Stimulated activated CD8-positive, alpha-beta memory T cell treated with anti-CD3 and anti-CD28 coated beads, Interleukin-4, amount 100 ng/mL, for 1 hour (primary cell): ENCODE measurements at places on chromosomes 7 and 10.

DNA sequence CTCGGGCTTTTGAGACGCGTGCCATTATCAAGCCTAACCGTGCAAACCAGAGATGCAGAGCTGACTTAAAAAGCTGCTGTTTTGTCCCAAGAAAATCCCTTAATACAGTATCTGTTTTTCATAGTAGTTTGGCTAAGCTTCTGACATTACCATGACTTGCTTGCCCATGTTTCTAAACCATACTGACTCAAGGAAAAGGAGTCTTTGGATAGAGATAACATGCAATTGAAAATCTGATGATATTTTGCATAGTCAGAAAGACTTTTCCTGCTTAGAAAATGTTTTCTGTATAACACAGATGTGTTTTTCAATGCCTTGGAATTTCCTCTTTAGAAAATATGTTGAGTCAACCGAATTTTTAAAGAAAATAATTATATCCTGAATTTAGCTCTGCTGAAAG is 21.5 kb upstream of the AKR1E2 start:
- DNase-seq: no peak

- no peak for DNase-seq
Observed at GRCh38 chr10:78576276-78576675, 492.5 kb upstream of the ZMIZ1 start.

GRCh38 chr7:130938661-130939060 is 204.7 kb upstream of the KLF14 start:
- DNase-seq: no peak

DNA sequence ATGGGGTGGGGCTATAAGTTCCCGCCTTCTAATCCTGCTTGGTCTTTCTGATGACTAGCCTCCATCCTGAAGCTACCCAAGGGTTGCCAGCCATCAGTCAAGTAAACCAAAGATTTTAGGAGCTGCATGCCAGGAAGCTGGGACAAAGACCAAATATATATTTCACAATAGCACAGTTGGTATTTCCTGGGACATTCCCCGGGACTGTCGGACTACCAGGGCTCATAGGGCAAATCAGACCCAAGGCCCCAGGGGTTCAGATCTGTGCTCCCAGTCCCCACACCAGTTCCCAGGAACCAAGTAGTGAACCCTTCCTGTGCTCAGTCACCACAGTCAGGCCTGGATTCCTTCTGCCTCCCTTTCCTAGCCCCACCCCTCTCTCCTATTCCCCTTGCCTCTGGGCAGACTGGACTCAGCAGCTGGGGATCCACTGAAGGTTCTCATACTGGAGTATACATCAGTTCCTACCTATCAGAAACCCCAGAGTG is 5.7 kb upstream of the CXCL12 start:
- no peak for DNase-seq

GRCh38 chr7:128947854-128948253 is 10.1 kb downstream of the IRF5 start:
- no peak for DNase-seq

DNA sequence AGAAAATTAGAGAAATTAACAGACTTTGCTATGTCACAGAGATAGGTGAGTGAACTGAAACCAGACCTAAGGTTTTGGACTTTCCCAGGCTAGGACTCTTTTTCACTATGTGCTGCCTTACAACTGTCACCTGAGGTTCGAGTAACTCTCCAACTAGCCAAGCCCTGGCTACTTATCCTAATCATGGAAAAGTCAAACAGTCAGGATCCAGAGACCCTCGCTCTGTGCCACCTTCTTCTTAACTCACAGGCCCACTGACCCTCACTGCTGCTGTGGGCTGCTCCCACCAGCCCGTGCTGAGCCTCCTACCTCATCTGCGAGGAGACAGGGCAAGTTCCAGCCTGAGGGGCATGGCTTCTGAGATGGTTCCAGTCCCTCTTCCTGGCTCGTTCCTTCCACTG is 211.4 kb upstream of the KLF14 start:
- DNase-seq: no peak

- no peak for DNase-seq
Observed at GRCh38 chr10:128220021-128220420, 93.8 kb upstream of the MKI67 start.

- DNase-seq: no peak
Observed at GRCh38 chr10:75688506-75689300, 257.3 kb downstream of the LRMDA start.

DNA sequence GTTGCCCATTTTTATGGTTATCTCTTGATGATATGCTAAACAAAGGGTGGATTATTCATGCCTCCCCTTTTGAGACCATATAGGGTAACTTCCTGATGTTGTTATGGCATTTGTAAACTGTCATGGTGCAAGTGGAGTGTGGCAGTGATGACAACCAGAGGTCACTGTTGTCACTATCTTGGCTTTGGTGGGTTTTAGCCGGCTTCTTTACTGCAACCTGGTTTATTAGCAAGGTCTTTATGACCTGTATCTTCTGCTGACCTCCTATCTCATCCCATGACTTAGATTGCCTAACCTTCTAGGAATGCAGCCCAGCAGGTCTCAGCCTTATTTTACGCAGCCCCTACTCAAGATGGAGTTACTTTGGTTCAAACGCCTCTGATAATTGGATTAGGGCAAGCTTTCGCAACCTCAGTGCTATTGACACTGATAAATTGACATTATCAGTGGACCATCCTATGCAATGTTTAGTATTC is 36.9 kb downstream of the BAG3 start:
- no peak for DNase-seq

- no peak for DNase-seq
Observed at GRCh38 chr7:123579416-123579815, 21.8 kb upstream of the NDUFA5 start.

GRCh38 chr10:30999070-30999712 is 32.5 kb downstream of the ZNF438 start:
- no peak for DNase-seq

DNA sequence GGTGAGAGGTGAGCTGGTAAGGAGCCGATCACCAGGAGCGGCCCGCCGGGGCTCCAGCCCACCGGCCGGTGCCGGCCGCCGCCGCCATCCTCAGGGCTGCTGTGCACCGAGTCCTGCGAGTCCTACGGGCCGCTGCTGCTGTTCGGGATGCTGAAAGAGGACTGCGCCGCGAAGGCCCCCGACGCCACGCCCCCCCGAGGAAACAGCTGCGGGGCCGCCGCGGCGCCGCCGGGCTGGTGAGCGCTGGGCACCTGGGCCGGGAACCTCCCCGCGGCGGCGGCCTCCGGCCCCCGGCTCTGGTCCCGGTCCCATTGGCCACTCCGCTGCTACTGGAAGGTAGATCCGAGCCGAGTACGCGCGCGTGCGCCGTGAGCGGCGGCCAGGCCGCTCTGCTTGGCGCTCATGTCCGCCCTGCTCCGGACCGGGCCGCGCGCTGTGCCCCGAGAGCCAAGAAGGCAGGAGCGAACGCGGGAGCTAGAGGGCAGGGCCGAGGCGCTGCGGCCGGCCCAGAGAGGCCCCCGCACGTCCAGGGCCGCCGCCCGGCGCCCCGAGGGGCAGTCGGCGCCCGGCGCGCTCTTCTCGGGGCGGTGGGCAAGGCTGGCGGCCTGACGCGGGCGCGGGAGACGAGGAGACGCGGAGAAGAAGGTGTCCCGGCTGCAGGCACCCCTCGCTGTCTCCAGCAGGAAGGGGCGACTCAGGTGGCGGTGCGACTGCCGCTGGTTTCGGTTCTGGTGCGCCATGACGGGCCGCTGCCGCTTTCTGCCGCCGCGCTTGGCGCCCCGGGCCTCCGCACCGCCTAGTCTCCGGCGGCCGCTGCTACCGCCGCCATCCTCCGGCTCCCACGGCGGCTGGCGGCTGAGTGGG is 121.3 kb upstream of the WIPF3 start:
- peak; percentile 2 for DNase-seq

GRCh38 chr10:4770801-4771553 is 55.0 kb upstream of the AKR1E2 start:
- no peak for DNase-seq

DNA sequence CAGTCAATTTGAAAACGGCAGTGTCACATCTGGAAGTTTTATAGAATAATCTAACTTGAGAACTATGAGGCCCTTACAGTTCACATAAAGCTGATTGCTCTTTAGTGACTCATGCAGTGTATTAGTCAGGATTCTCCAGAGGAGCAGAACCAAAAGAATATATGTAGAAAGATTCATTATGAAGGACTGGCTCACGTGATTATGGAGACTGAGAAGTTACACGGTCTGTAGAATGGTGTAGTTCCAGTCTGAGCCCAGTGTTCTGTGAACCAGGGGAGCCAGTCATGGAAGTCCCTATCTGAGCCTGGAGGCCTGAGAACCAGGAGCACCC is 21.5 kb downstream of the RBM33 start:
- no peak for DNase-seq

GRCh38 chr7:93836116-93836515 is 54.4 kb downstream of the TFPI2 start:
- no peak for DNase-seq

DNA sequence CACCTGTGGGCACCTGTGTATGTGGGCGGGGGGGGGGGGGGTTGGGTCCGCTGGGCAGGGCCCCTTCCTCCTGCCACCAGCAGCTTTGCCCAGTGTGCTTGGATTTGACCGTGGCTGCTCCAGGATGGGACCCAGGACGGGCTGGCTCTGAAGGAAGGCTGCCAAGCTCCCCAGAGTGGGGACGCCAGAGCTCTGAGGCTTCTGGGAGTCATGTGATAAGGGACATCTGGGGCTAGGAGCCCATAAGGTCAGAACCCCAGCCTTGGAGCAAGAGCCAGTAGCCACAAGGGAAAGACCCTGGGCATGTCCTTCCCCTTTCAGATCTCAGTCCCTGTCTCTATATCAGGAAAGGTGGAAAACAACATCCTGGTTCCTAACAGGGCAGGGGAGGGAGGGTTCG is 21.8 kb upstream of the AMZ1 start:
- no peak for DNase-seq

DNA sequence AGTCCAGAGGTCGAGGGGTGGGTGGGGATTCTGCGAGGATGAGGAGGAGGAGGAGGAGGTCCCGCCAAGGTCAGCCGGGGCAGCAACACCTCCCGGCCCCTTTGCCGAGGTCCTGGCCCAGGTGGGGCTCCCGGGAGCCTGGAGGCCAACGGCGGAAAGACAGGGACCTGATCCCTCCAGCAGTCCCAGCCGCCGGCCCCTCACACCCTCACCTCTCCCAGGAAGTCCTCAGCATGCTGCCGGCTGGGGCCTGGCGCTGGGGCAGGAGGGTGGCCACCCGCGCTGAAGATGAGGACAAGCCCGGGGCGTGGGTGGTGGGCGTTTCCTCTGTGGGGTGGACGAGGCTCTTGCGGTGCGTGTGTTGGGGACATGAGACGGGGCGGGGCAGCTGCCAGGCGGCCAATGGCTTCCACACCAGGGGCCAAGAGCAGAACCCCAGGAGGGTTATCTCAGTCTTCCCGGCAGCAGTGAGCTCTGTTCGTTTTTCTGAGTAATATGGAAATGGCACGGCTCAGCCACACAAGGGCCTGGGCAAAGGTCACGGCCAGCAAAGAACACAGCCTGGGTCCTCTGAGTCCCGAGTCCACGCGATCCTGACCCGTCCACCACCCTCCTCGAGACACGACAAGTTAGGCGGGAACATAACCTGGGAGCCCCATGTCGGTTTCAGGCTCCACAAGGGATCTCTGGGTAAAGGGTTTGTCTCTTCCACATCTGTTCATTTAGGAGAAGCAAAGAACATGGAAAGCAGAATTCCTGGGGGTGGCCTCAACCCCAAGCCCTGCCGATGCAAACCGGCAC is 82.9 kb upstream of the PDGFA start:
- DNase-seq: no peak
